HT-29 (cell line): ENCODE measurements at places on chromosomes 12 and 14. TPM values are rescaled to one million over a fixed set of nuclear protein-coding genes. Genes with fewer than 3 reads are reported as not detected.

MFAP5 gene
- not detected in 2 replicates for total RNA-seq

TUNAR gene
- total RNA-seq, result not detected in 2 replicates

SLC8A3 gene
- total RNA-seq, result not detected in 2 replicates

PRH2 gene
- total RNA-seq, result not detected in 2 replicates

KRT80 gene
- 24.7 and 27.0 TPM in 2 replicates for total RNA-seq

TMEM253 gene
- 0.41 TPM in 1 of 2 replicates, not detected in the other for total RNA-seq

TMEM106C gene
- total RNA-seq, result 126 and 132 TPM in 2 replicates

CLEC6A gene
- total RNA-seq, result not detected in 2 replicates

RDH5 gene
- total RNA-seq, result 5.3 and 5.7 TPM in 2 replicates

TMEM179 gene
- total RNA-seq, result not detected in 2 replicates

LRP1-AS gene
- not detected in 2 replicates for total RNA-seq

RAD52 gene
- 1.9 and 9.1 TPM in 2 replicates for total RNA-seq

UBC gene
- total RNA-seq, result 1,727 and 1,789 TPM in 2 replicates

CLEC7A gene
- not detected in 2 replicates for total RNA-seq

PTHLH gene
- 0.46 and 1.6 TPM in 2 replicates for total RNA-seq

RPL41 gene
- total RNA-seq, result 3,623 and 3,873 TPM in 2 replicates

CLEC1B gene
- not detected in 2 replicates for total RNA-seq

TAS2R46 gene
- 0.31 and 0.76 TPM in 2 replicates for total RNA-seq

GLT8D2 gene
- total RNA-seq, result not detected in 2 replicates

DHRS4 gene
- total RNA-seq, result 40.0 and 47.4 TPM in 2 replicates

SLC25A47 gene
- 0.18 and 0.37 TPM in 2 replicates for total RNA-seq

ENDOU gene
- not detected in 2 replicates for total RNA-seq

NGDN gene
- total RNA-seq, result 14.6 and 28.3 TPM in 2 replicates

CHGA gene
- not detected in 2 replicates for total RNA-seq
